Fibroblast of lung (primary cell): ENCODE measurements at places on chromosomes 5 and 9.
A peak's percentile ranks its signal among the peaks of the same experiment; 100 is the strongest.

DNA sequence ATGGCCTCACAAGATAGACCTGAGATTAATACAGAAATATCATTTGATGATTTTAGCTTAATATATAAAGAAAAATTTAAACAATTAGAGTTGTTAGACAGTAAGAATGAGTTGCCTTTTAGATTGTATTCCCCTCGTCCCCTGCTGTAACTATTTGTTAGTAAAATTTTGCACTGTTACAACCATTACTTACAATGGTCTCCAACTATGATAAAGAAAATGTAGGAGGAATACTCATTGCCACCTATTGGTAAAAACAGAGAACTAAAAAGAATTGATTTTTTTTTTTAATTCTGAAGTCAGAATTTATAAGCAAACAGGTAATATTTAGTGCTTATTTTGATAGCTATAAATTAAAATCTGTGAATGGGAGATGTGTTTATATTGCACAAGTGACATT is 937.6 kb downstream of the TLE4 start:
- DNase-seq = peak; percentile 3

- DNase-seq = no peak
These were observed 181.3 kb downstream of the RAB3C start for GRCh38 chr5:58764199-58764598.

- no peak for DNase-seq
These were observed 852 bp downstream of the ZNF354C start for GRCh38 chr5:179061025-179061424.

DNA sequence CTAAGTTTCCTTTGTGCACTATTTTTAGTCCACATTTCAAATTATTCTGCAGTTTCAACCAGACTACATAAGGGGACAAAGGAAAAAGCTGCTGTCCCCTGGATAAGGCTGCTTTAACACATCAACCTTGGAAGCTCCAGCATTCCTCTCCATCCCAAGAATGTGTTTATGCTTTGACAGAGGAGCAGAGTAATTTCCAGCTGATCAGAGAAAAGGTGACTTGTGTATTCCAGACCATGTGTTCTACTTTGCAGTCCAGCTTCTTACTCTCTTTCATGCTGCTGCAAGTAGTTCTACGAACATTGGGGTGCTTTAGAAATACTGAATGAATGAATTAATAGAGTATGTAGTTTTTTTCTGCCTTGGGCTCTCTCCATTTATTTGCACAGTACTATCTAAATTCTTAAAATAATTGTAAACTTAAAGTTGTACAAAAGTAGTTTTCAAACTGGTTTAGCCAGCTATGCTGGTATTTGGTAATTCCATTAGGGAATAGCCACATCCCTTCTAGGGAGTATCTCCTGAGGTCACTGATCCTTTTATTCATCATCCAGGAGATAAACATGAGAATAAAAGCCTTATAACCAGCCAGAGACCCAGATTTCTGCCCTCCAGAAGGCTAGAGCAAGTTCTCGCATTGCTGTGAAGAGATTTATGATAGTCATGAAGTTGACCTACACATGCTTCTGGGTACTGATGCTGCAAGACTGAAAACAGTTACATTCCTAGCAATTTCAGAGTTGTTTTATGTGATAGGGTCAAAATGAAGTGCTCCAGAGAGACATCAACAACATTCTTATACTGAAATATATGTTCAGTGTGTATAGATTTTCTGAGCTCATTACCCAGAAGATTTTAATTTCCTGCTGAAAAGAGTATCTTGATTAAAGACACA is 215.2 kb downstream of the COMMD10 start:
- DNase-seq = no peak
